ENCODE measurements at places on chromosomes 6 and 20.

DNA sequence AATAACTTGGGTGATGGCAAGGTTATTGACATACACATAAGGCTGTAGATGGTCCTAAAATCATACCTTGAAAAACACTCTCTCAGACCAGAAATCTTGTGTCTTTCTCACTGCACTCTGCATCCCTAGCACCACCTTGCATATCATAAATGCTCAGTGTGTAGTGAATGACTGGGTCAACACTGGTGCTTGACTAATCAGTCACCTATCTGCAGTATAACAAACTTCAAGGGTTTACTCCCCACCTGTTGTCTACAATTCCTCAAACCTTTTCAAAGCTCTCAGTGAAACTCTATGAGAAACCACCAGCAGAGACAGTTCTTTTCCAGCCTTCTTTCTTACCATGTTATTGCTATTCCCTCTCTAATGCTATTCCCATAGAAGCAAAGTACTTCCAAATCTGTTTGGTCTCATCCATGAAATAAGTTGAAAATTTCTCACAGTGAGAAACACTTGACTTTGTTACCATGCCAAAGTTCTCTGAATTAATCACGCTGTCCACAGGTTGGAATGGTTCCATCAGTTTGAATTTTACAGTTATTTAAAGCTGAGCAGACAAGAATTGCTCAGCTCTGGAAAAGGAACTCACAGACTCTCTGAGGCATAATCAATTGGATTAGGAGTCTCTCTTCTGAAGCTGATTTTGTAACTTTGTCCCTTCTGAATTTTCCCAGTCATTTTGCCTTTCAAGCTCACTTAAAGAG is 104.8 kb upstream of the EYA4 start:
- peak; percentile 57 for DNase-seq

DNA sequence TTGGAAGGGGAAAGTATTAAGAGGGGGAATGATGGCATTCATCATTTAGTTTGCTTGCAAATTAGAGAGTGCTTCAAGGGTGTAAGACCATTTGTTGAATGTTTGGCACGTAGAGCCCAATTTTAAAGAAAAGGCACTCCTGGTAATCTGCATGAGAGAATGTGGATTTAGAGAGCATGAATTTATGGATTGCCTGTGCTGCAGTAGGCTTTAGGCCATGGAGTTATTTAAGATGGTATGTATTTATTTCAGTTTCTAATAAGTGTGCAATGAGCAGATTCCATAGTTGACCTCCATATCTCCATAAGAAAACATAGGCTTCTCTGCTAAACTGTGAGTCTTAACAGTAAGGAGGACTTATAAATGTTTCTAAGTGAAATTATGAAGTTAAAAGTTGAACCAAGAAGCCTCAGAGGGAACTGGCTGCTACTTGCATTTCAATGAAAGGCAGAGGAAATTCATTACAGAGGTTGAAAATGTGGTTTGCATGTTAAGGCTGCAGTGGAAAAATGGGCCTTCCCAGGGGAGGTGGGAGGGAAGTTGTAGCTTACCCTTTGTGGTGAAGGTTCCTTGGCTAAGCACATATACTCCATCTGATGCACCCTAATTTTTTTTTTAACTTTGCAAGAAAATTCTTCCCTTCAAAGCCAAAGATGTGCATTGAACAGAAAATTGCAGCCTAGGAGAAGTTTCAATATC is 134.2 kb downstream of the CARMIL1 start:
- peak; percentile 67 for DNase-seq

- DNase-seq: no peak
Measured at GRCh38 chr6:27251606-27252251, 4.2 kb downstream of the PRSS16 start.

- DNase-seq: peak; percentile 48
Measured at GRCh38 chr6:37323580-37323979, 30.2 kb upstream of the RNF8 start.

DNA sequence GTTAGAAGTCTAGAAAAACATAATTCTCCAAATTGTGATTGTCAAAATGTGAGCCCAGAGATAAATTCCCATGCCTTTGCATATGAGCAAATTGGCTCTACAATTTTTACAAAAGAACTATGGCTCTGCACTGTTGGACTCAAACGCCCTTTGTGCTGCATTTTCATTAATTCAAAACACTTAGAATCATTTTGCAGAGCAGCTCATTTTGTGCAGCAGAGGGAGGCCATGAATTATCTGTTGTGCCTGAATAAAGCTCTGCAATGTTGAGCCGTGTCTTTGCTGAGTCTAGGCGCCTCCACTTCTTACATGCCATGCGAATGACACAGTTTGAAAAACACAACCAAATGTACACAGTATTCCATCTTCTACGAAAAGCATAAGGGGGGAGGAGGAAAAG is 230.2 kb downstream of the PRKN start:
- no peak for DNase-seq

DNA sequence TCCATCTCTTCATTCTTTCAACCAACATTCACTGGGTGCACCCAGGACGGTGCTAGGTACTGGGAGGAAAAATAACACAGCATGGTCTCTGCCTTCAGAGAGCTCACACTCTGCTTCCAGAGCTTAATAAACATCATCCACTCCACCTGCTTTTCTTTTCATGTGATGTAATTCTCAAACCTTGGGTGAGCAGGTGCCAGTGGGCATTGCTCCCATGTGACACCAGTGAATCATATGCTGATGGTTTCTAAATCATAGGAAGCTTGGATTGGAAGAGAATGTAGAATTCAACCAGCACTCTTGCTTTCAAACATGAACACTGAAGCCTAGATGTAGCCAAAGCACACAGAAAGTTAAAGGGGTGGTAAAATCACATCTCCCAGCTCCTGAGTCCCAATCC is 189.8 kb downstream of the FOXA2 start:
- DNase-seq: no peak

GRCh38 chr20:19094959-19095541 is 117.4 kb upstream of the SLC24A3 start:
- no peak for DNase-seq

DNA sequence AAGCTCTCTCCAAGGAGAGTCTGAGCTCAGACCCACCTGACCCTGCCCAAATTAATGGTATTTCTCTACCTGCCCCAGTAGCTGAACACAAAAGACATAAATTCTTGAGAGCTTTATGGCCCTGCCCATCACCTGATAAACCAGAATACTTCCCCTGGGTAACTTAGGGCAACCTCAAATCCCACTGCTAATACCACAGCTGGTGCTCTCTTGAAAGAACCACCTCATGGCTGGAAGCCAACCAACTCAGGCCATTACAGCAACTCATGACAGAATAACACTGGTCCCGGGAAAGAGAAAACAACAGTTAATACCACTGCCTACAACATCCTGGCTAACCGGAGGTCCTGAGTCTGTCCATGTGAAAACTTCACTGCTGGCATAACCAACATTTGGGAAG is 328.6 kb downstream of the NKAIN2 start:
- DNase-seq: no peak

- no peak for DNase-seq
Measured at GRCh38 chr6:159819932-159820640, 20.0 kb downstream of the PNLDC1 start.
